ENCODE measurements at places on chromosomes 7 and 10.

DNA sequence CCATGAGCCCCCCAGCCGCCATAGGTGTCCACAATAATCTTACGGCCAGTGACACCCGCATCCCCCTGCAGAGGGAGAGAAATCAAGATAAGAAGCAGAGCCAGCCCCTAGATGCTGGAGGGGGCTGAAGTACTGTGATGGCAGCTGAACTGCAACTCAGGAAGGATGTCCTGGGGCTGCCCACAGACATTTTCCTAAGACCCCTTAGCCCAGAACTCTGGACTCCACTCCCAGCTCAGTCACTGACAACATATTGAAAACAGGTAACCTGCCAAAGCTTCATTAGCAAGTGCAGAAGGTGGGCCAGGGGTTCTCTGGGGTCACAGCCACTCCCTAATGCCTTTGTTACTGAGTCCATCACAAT lies 14.3 kb downstream of the MAT1A start:
- DNase-seq, result no peak

GRCh38 chr7:108137040-108137439 lies 6.9 kb upstream of the LAMB4 start:
- DNase-seq, result no peak

DNA sequence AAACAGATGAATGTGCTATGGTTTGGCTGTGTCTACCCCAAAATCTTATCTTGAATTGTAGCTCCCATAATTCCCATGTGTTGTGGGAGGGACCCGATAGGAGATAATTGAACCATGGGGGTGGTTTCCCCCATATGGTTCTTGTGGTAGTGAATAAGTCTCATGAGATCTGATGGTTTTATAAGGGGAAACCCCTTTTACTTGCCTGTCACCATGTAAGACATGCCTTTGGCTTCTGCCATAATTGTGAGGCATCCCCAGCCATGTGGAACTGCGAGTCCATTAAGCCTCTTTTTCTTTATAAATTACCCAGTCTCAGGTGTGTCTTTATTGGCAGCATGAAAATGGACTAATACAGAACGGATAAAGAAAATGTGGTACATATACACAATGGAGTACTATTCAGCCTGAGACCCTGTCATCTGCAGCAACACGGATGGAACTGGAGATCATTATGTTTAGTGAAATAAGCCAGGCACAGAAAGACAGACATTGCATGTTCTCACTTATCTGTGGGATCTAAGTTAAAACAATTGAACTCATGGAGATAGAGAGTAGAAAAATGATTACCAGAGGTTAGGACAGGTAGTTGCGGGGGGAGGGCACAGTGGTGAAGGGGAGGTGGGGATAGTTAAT lies 587.6 kb upstream of the NRP1 start:
- no peak for DNase-seq

DNA sequence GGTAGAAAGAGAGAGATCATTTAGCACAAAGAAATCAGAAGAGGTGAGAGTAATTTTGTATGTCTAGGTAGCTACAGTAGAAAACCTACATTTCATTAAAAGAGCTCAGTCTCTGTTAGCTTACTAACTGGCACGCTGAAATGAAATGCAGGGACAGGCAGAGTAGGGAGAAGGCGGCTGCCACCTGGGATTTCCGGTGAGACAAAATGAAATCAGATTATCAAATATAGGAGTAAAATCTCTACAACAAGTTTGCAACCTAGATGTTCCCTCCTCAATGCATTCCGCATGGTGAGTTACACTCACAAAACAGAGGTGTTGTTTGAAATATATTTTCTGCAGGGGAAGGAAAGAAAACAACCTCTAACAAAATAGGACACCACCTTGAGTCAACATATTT lies 55.9 kb downstream of the VOPP1 start:
- DNase-seq, result no peak

GRCh38 chr10:84607523-84607922 lies 279.1 kb downstream of the CCSER2 start:
- no peak for DNase-seq

DNA sequence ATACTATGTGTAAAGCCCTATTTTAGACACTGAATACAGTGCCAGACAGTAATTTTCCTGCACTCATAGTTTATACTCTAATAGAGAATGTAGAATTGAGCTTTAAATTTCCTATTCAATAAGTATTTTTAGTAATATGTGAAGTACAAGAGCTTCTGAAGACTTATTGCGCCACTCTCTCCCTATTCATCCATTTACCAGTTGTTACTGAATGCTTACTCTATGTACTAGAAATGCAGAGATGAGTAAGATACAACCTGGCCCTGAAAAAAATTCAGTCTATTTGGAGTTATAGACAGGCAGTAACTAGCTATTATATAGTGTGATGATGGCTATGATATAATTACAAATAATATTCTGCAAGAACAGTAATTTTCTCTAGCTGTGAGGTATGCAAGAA lies 98.8 kb downstream of the ADK start:
- no peak for DNase-seq

- no peak for DNase-seq
Observed at GRCh38 chr10:125538947-125539731, 143.8 kb downstream of the TEX36 start.

GRCh38 chr10:89134963-89135362 lies 72.2 kb downstream of the CH25H start:
- no peak for DNase-seq

GRCh38 chr7:2732959-2733584 lies 45.1 kb downstream of the AMZ1 start:
- no peak for DNase-seq

GRCh38 chr7:5404421-5404826 lies 19.2 kb downstream of the TNRC18 start:
- no peak for DNase-seq

GRCh38 chr7:110974441-110974840 lies 116.5 kb upstream of the LRRN3 start:
- DNase-seq, result no peak

Measured in GM06990 (cell line).